ENCODE measurements at places on chromosomes 16 and 17. TPM values are rescaled to one million over a fixed set of nuclear protein-coding genes. Genes with fewer than 3 reads are reported as not detected.

GRCh38 chr16:30368792-30369090 lies 1.6 kb downstream of the TBC1D10B start:
- peaks cover 20% of the 10 kb centered on the region for H3K36me3 ChIP-seq
- H3K27me3 ChIP-seq: no peaks in the 10 kb centered on the region

SLC12A3 gene
- 0.21 TPM for polyA plus RNA-seq

DNA sequence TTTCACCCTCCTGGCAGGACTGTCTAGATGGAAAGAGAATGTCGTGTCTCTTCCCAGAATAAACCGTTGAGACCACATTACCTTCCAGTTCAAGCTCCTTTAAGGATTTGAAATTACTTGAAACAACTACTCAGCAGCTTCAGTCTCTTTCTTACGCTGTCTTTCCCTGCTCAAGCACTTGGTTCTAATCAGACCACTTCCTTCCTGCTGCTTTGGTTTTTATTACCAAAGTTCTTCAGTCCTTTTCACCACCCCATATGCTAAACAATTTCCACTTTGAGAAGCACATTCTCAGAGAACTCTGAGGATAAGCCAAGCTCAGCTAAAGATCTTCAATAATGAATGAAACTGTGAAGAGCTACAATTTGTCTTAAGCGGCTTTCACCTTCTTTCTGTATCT lies 105.4 kb downstream of the STX8 start:
- H3K27me3 ChIP-seq: no peaks in the 10 kb centered on the region
- H3K4me1 ChIP-seq: no peaks in the 10 kb centered on the region
- no peaks in the 10 kb centered on the region for H3K36me3 ChIP-seq
- no peak overlapping the region for H3K27ac ChIP-seq
- no peak for DNase-seq
- no peak overlapping the region for H3K4me3 ChIP-seq

IQCK gene
- 14.0 TPM for polyA plus RNA-seq

DNA sequence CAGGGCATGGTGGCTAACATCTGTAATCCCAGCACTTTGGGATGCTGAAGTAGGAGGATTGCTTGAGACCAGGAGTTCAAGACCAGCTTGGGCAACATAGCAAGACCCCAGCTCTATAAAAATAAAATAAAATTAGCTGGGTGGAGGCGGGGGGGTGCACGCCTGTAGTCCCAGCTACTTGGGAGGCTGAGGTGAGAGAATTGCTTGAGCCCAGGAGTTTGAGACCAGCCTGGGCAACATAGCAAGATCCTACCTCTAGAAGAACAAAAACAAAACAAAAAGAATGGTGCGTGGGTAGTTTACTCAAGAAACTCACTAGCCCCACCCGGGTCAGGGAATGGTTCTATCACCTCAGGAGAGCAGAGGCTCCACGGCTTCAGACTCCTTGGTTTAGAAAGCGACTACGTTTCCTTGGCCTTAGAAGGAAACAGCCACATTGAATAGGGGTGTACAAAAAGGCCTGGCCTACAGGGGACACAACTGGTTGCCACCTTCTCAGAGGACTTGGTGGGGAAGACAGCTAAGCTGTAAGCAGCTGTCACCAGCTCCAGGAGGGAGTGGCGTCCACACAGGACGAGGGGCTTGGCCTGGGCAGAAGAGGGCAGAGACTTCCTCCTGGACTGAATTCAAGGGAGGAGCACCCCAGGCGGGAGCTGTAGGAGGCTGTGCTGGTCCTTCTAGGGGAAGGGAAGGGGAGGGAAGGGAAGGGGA lies 716 bp downstream of the TK1 start:
- H3K27ac ChIP-seq: peak overlapping the region; percentile 8
- peaks cover 10% of the 10 kb centered on the region for H3K36me3 ChIP-seq
- peaks cover 5% of the 10 kb centered on the region for H3K4me1 ChIP-seq
- no peaks in the 10 kb centered on the region for H3K27me3 ChIP-seq
- H3K4me3 ChIP-seq: peak overlapping the region; percentile 71

KRTAP4-4 gene
- polyA plus RNA-seq: not detected

- no peaks in the 10 kb centered on the region for H3K4me1 ChIP-seq
- H3K27ac ChIP-seq: no peak overlapping the region
- H3K36me3 ChIP-seq: peaks cover 32% of the 10 kb centered on the region
- no peaks in the 10 kb centered on the region for H3K27me3 ChIP-seq
- no peak for DNase-seq
These were observed 48.4 kb downstream of the CLEC16A start for GRCh38 chr16:10992797-10993196.

GRCh38 chr16:57838161-57838560 lies 35.9 kb upstream of the KIFC3 start:
- no peak for DNase-seq
- H3K27me3 ChIP-seq: no peaks in the 10 kb centered on the region
- no peaks in the 10 kb centered on the region for H3K36me3 ChIP-seq
- H3K27ac ChIP-seq: no peak overlapping the region

GRCh38 chr16:75311383-75311938 lies 60.0 kb upstream of the BCAR1 start:
- H3K36me3 ChIP-seq: peaks cover 11% of the 10 kb centered on the region
- DNase-seq: no peak
- peaks cover 35% of the 10 kb centered on the region for H3K4me1 ChIP-seq
- no peaks in the 10 kb centered on the region for H3K27me3 ChIP-seq

GRCh38 chr17:72466199-72466598 lies 345.4 kb downstream of the SOX9 start:
- peak overlapping the region; percentile 96 for H3K27ac ChIP-seq
- H3K36me3 ChIP-seq: no peaks in the 10 kb centered on the region
- peak; percentile 70 for DNase-seq
- no peaks in the 10 kb centered on the region for H3K27me3 ChIP-seq

RGS11 gene
- 6.6 TPM for polyA plus RNA-seq

DNA sequence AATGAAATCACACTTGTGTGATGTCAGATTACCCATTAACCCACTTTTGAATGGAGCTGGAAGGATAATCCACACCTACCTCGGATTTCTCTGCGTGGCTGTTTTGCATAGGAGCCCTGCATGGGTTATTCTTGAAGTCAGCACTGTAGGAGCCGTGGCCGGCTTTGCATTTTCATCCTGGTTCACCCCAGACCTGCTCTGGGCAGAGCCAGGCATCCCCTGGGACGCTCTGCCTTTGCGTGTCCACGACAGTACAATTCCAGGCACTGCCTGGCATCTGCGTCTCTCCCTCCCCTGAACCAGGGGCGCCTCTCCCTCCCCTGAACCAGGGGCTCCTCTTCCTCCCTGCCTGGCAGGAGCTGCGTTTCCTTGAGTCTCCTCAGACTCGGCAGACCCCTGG lies 29.7 kb upstream of the ZNF750 start:
- no peaks in the 10 kb centered on the region for H3K27me3 ChIP-seq
- peaks cover 4% of the 10 kb centered on the region for H3K4me1 ChIP-seq
- DNase-seq: no peak
- no peak overlapping the region for H3K27ac ChIP-seq
- H3K4me3 ChIP-seq: no peak overlapping the region

CNGB1 gene
- polyA plus RNA-seq: 7.5 TPM

ACSM2A gene
- 0.30 TPM for polyA plus RNA-seq

DNA sequence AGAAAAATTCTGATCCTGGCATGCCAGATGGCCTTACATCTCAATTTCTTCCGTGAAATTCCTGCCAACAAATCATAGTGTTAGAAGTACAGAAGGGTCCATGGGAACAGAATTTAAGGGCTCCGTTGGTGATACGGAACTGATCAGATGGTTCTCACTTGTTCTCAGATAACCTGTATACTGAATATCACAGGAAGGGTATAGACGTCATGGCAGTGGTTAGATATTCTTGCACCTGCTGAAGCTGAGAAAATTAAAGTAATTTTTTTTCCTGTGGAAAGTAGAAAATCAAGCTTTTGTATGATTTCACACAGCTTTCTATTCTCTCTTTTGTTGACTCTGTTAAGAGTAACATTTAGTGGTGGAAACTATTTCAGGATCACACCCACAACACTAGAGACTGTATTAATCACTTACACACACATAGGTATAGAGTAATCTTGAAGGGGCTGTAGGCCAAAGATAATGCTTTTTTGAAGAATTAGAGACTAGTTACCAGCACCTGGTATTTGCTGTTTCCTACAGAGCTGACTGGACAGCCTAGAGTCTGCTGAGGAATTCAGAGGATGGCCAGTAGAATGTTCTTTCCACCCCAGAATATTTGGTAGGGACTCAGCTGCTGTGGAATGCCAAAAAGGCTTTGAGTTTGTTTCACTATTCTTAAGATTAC lies 7.5 kb downstream of the TENT4B start:
- no peak overlapping the region for H3K27ac ChIP-seq
- peaks cover 8% of the 10 kb centered on the region for H3K36me3 ChIP-seq
- H3K4me3 ChIP-seq: no peak overlapping the region
- no peaks in the 10 kb centered on the region for H3K27me3 ChIP-seq

- no peak for DNase-seq
- H3K4me3 ChIP-seq: no peak overlapping the region
- H3K36me3 ChIP-seq: peaks cover 44% of the 10 kb centered on the region
- no peaks in the 10 kb centered on the region for H3K4me1 ChIP-seq
- H3K27ac ChIP-seq: no peak overlapping the region
- no peaks in the 10 kb centered on the region for H3K27me3 ChIP-seq
These were observed 13.3 kb downstream of the CDR2 start for GRCh38 chr16:22360963-22361659.

PYY gene
- 36.2 TPM for polyA plus RNA-seq

DNA sequence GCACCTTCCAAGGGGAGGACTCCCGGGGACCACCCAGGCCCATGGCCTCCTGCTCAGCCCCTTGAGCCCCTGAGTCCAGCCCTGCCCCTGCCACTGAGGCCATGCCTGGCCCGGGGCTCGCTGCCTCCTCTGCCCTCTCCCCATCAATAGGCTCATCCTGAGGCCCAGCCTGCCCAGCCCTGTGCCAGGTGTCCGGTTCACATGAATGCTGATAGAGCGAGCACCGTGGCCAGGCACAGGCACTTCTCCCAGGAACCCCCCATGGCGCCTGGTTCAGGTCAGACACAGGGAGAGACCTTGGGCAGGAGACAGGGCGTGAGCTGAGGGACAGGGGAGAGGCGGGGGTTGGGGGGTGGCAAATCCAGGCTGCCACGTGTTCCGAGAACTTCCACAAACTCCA lies 2.8 kb upstream of the PVALEF start:
- H3K4me1 ChIP-seq: peaks cover 32% of the 10 kb centered on the region
- no peak for DNase-seq
- H3K36me3 ChIP-seq: no peaks in the 10 kb centered on the region
- peaks cover 2% of the 10 kb centered on the region for H3K27me3 ChIP-seq

COQ9 gene
- 73.0 TPM for polyA plus RNA-seq

UTP4 gene
- 27.1 TPM for polyA plus RNA-seq

GRCh38 chr16:69485816-69486215 lies 61.4 kb downstream of the CYB5B start:
- no peak overlapping the region for H3K4me3 ChIP-seq
- no peaks in the 10 kb centered on the region for H3K4me1 ChIP-seq
- H3K36me3 ChIP-seq: no peaks in the 10 kb centered on the region
- no peaks in the 10 kb centered on the region for H3K27me3 ChIP-seq
- no peak for DNase-seq

GRCh38 chr16:10169904-10170410 lies 12.3 kb downstream of the GRIN2A start:
- no peaks in the 10 kb centered on the region for H3K4me1 ChIP-seq
- H3K27ac ChIP-seq: no peak overlapping the region
- no peak overlapping the region for H3K4me3 ChIP-seq

- H3K4me1 ChIP-seq: no peaks in the 10 kb centered on the region
- H3K36me3 ChIP-seq: no peaks in the 10 kb centered on the region
- DNase-seq: no peak
- H3K27ac ChIP-seq: no peak overlapping the region
- H3K4me3 ChIP-seq: no peak overlapping the region
These were observed 591.1 kb upstream of the C16orf82 start for GRCh38 chr16:26475596-26475995.

- no peak overlapping the region for H3K4me3 ChIP-seq
- H3K27me3 ChIP-seq: no peaks in the 10 kb centered on the region
- DNase-seq: no peak
- no peaks in the 10 kb centered on the region for H3K4me1 ChIP-seq
These were observed 2139.4 kb downstream of the TP53TG3F start for GRCh38 chr16:35598696-35599332.

TNFRSF17 gene
- polyA plus RNA-seq: not detected

GRCh38 chr17:48510761-48511604 lies 19.8 kb downstream of the HOXB1 start:
- H3K4me3 ChIP-seq: no peak overlapping the region
- DNase-seq: no peak
